ENCODE measurements at places on chromosomes 4 and X.

GRCh38 chr4:9924750-9925149 is 96.5 kb downstream of the SLC2A9 start:
- DNase-seq = no peak

- DNase-seq = no peak
Measured at GRCh38 chrX:129634541-129634940, 20.2 kb downstream of the APLN start.

- DNase-seq = no peak
Measured at GRCh38 chr4:122583906-122584305, 37.0 kb downstream of the IL21 start.

DNA sequence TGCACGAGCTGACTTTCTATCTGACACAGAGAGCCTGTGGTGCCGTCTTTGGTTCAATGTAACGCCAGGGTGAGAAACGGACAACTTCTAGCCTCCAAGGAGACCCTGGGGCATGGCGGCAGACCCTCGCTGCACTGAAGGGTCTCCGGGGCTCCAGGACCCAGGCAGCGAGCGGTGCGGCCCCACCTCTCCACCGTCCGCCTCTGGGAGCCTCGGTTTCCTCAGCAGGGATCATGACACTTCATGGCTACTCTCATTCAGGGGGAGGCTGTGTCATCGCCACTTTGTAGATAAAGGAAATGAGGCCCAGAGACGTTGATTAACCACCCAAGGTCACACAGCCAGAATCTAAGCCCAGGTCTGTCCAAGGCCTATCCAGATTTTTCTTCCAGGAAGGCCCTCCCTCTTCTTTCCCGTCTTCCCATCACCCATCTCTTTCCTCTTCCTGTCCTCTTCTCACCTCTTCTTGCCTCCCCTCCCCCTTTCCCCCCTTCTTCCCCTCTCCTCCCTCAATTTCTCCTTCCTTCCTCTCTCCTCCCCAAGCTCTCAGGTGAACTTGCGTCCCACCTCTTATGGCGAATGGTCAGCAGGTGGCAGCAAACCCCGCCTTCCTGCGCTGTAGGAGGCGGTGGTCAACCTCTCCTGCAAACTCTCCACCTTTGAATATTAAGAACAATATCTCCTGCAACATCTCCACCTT is 69.3 kb upstream of the HMX1 start:
- DNase-seq = no peak

- DNase-seq = no peak
Measured at GRCh38 chr4:101418055-101418454, 70.7 kb upstream of the PPP3CA start.

DNA sequence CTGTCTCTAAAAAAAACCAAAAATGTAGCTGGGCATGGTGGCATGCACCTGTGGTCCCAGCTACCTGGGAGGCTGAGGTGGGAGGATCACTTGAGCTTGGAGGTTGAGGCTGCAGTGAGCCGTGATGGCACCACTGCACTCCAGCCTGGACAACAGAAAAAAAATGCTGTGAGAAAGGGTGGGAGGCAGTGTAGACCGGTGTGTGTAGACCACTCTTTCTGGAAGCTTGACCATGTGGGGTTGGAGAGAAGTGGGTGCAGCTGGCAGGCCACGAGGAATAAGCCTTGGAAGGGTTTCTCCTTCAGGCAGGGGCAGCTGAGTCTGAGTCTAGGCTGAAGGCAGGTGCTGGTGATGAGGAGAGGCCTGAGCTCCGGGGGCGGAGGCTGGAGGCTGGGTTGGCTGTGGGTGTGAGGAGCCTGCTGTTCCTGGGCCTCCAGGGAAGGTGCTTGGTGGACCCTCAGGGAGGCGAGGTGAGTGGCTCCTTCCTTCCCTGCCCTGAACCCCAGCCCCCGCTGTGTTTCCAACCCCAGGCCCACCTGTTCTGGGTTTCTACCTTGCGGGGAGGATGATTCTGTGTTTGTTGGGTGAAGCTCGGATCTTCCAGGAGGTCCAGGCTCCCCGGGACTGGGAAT is 9.3 kb upstream of the TBC1D14 start:
- no peak for DNase-seq

DNA sequence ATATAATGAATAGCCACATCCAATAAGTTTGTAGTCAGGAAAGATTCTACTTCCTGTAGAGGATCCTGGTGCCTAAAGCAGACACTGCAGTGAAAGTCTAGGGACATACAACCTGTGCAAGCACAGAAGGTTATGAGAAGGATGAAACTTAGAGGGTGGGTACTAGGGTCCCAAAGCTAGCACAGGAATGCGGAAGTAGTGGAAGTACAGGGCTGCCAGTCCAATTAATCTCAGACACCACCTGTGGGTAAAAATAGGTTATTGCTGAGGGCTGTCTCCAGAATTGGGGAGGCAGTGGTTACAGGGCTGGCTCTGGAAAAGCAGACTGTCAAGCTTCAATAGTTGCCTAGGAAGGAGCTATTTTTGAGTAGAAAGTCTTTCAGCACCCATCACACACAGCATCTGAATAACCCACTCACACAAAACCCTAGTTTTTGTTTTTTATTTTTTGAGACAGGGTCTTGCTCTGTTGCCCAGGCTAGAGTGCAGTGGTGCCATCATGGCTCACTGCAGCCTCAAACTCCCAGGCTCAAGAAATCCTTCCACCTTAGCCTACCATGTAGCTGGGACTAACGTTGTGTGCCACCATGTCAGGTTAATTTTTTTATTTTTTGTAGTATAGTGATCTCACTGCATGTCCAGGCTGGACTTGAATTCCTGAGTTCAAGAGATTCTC is 50.8 kb upstream of the ELF2 start:
- DNase-seq = no peak

GRCh38 chr4:130568746-130569145 is 1472.8 kb downstream of the C4orf33 start:
- no peak for DNase-seq

GRCh38 chr4:149370002-149370401 is 445.6 kb downstream of the IQCM start:
- DNase-seq = no peak

DNA sequence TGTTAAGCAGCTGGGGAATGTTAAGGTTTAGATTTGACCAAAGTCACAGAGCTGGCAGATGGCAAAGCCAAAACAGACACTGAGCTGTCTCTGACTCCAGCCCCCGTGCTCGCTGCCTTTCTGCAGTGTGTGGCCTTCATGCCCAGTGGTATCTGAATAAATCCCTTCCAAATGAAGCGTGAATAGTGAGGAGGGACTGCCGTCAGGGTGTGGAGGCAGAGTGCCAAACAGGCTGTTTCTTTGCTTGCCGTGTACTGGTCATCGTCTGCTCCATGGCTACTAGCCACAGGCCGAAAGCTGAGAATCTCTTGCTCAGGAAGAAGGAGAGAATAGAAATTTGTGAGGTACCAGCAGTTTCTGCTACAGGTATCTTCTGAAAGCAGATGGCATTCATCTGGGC is 19.7 kb downstream of the PRIMPOL start:
- no peak for DNase-seq

- DNase-seq = no peak
Measured at GRCh38 chr4:114595207-114595606, 3.4 kb upstream of the UGT8 start.

GRCh38 chr4:1381944-1382541 is 24.2 kb downstream of the NKX1-1 start:
- DNase-seq = no peak

DNA sequence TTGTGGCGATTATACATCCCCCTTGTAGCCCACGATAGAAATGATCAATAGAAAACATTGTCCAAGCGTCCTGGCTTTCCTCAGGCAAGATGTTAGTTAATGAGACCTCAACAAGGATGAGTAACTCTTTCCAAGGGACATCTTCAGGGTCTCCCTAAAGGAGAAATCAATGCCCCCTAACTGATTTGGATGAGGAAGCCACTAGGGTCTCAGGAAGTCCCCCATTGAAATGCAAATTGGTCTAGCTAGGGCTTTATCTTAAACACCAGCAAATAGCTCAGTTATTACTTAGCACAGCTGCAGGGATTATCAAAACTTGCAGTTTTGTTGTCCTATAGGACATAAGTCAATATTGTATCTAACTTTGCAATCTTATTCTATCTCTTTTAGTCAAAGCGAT is 721.5 kb downstream of the IL1RAPL1 start:
- DNase-seq = no peak

DNA sequence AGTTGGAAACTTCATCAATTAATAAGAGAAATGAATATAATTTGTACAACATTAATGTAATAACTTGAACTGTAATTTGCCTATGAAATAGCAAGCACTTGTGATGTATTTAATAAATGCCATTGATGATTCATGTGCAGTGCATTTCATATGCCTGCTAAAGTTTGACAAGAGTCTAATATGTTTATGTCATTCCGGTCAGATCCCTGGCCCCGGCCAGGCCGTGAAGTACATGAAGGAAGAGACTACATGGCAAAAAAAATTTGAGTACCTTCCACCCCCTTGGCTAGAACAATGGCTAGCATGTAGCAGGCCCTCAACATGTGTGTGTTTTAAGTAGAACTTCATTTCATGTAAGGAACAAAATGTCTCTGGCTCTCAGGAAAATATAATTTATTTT is 161.3 kb downstream of the ATP10D start:
- no peak for DNase-seq

DNA sequence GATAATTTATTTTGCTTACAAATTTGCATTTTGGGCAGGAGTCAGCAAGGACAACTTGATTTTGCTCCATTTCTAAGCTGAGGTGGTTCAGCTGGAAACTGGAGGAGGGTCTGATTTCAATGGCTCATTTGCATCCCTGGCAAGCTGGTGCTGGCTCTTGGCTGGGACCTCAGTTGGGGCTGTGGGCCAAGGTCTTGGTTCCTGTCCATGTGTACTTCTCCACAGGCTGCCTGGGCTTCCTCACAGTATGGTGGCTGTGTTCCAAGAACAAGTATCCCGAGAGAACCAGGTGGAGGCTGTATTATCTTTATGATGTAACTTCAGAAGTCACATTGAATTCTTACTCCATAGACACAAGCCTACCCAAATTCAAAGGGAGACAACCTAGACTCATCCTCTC is 77.0 kb upstream of the STX18 start:
- no peak for DNase-seq

DNA sequence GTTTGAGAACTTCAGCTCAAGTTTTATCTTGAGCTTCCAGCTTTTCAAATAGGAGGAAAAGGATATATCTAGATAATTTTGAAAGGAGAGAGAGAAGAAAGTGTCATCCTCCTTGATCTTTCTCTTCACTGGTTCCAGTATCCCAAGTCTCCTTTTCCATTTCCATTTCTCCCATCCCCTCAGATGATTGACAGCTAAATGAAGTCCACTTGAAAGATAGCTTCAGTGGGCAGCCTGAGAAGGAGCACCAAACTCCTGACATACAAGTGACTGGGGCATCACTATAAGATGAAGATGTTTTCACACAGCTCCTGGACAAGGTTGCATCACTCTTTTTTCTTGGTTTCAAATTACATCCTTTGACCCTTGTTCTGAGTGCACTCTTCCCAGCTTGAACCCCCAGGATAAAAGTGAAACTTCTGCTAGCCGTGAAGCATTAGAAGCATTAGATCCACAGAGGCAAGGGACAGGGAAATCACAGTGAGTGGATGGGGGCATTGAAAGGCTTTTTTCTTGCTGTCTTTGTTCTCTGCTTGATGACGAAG is 17.5 kb upstream of the MAGEA10 start:
- no peak for DNase-seq

DNA sequence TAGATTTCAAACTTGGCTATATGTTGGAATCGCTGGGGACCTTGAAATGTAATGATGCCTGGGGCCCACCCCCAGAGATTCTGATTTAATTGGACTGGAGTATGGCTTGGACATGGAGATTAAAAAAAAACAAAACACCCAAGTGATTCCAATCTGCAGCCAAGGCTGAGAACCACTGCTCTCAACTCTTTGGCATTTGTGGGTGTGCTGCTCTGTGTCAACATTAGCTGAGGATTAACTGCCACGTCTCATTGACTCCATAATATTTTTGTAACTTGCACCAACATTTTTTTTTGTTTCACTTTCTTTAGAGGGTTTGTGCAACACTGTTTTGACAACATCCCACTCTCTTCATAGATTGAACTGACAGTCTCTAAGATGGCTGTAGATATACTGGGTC is 41.1 kb upstream of the PDK3 start:
- DNase-seq = no peak

GRCh38 chrX:103250977-103251376 is 4.0 kb downstream of the TCEAL8 start:
- DNase-seq = no peak

DNA sequence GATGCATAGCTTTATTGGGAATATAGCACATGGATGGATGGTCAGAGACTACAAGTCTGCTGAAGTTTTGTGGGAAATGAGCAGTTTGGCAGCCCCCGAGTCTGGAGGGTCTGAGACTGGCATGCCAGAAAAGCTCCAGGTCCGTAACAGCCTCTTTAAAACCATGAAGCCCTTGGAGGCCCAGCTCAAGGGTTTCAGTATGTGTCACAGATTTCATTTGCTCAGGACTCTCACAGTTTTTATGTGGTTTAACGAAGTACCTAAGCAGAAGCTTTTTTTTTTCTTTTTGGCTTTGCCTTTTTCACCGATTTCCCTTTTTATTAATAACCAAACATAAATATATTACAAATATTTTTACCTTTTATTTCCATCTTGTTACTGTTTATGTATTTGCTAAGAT is 30.6 kb upstream of the TMEM184C start:
- no peak for DNase-seq

DNA sequence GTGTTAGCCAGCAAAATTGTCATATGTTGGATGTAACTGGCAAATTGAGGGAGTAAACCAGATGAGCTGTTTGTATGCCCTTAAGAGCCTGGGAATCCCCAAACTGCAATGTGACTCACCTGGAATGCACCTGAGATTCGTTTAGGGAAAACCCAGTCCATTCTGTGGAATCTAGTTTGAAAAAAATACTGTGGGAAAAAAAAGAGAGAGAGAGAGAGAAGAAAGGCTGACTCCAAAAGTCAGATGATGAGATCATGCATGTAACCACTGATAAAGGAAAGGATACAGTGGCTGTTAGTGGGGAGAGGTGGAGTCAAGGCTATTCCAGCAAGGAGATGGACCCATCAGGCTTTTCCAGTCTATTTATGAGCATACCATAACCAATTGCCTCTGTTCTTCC is 48.5 kb downstream of the SLC9A7 start:
- DNase-seq = no peak

- no peak for DNase-seq
Measured at GRCh38 chr4:148015058-148015457, 283.2 kb downstream of the ARHGAP10 start.

- DNase-seq = no peak
Measured at GRCh38 chrX:2889045-2889605, 40.0 kb downstream of the ARSD start.

DNA sequence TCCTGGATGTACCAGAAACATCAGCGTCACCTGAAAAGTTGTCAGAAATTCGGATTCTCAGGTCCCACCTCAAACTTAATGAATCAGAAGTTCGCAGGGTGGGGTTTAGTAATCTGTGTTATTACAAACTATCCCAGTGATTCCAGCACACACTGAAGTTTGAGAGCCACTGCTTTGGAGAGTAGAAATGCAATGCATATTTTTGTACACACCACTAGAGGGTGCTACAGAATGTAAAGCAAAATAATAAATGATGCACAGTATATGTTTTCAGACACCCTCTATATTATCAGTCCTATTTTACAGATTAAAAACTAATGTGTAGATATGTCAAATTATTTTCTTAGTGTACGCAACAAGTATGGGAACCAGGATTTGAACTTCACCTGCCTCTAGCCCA is 2.4 kb upstream of the MORF4L2 start:
- DNase-seq = no peak

All from neuronal stem cell (in vitro differentiated cells).